ENCODE measurements at places on chromosomes 11 and 22.

DNA sequence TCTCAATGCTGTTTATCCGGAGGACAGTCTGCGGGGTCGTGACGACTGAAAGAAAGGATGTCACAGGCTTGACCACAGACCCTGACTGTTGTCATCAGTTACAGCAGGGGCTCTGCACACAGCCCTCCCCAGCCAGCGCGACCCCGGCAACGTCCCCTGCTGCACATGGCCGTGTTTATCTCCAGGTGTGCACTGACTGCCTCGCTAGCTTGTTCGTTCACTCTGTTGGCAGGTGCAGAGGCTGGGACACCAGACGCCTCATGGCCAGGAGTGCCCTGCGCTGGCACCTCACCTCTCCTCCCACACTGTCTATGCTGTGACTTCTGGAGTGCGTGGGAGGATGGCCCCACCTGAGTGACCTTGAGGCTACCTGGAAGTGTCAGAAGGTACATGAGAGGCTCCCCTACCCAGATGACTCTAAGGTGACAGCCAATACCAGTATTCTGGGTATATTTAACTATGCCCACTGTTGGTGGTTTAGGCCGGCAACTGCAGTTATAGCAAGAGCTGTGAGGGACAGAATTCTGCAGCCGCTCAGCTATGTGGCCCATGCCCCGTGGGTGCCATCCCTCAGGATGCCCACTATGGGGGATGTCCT, 12.2 kb downstream of the MRPL21 start:
- no peak for DNase-seq

DNA sequence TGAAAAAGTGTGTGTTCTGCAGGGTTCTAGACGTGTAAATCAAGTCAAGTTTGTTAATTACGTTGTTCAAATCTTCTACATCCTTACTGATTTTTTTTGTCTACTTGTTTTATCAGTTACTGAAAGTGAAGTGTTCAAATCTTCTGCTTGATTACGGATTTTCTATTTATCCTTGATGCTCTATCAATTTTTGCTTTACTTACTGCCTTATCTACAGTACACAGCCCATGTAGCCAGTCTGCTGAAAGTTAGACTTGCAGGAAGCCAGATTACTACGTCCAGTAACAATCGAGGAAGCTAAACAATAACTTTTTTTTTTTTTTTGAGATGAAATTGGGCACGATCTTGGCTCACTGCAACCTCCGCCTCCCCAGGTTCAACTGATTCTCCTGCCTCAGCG, 15.6 kb upstream of the C11orf24 start:
- DNase-seq: no peak

GRCh38 chr22:44444341-44445306, 53.4 kb downstream of the RTL6 start:
- DNase-seq: no peak

DNA sequence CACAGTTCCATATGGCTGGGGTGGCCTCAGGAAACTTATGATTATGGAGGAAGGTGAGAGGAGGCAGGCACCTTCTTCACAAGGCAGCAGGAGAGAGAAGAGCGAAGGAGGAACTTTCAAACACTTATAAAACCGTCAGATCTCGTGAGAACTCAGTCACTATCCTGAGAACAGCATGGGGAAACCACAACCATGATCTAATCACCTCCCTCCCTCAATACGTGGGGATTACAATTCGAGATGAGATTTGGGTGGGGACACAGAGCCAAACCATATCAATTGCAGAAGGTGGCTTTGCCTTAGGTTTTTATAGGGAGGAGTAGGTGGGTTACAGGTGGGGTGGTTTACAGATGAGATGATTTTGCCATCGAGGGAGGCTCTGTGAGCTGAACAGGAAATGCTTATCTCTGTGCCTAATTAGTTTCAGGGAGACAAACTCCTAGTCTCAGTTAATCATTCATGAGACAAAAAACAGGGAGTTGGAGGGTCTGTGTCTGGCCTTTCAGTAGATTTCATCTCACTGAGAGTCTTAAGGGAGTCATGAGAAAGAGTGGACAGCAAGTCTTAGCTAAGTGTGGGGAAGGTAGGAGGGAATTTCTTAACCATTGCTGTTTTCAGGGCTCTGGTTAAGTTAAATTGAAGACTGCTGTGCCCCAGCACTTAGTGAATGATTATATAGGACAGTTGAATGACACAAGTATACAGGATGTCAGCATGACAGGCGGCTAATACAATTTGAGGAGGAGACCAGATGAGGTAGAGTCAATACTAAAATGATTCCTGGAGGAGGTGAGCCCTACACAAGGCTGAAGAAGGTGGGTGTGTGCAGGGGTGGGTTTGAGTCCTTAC, 47.7 kb downstream of the CWC15 start:
- no peak for DNase-seq

GRCh38 chr22:38066381-38067027, 9.3 kb downstream of the PICK1 start:
- DNase-seq: no peak

Data from effector CD8-positive, alpha-beta T cell (primary cell).